ENCODE measurements at places on chromosomes 5 and 9.

DNA sequence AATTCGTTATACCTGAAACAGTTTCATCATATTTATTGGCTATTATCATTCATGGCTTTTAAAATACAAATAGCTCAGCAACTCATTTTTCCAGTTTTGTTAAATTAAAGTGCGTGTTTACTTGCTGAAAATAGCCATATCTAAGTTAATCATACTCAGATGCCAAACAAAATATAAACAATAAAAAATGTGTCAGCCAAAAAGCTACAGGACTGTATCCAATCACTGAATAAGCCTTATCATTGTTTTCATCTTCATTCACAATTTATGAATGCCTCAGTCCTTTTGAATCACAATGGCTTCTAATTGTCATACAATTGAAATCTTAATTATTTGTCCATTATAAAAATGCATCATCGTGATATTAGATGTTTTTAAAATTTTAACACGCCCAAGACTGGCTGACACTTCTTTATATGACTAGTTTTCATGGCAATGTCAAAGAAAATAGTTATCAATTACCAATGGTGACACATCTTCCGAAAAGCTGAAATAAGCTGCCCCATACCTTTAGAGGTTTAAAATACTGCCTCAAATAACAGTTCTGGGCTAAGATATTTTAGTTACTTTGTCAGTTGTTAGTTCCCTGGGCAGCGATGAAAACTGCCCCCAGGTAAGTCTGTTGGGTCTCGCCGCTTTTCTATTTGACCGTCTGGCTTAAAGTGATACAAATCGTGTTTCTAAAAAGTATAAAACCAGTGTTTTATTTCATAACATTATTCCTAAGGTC, 1.8 kb downstream of the NFIB start:
- no peak for DNase-seq

GRCh38 chr5:51202161-51202560, 181.1 kb upstream of the ISL1 start:
- no peak for DNase-seq

GRCh38 chr9:104766025-104766424, 2.1 kb downstream of the NIPSNAP3B start:
- no peak for DNase-seq

DNA sequence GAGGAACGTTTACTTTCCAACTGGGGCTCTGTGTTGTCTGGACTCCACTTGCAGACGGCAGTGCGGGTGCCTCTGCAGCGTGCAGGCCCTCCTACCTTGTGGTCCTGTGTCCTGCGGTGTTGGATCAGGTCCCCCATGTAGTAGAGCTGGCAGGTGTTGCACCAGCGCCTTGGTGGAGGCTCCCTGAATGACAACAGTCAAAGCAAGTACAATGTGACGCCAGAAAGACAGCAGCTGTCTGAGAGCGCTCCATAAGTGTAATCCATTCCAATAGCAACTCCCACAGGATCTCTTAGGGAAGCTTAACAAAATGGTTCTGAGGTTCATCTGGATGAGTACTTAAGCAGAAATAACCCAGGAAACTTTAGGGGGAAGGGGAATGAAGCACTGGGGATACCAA, 9.9 kb downstream of the BBLN start:
- DNase-seq: no peak

DNA sequence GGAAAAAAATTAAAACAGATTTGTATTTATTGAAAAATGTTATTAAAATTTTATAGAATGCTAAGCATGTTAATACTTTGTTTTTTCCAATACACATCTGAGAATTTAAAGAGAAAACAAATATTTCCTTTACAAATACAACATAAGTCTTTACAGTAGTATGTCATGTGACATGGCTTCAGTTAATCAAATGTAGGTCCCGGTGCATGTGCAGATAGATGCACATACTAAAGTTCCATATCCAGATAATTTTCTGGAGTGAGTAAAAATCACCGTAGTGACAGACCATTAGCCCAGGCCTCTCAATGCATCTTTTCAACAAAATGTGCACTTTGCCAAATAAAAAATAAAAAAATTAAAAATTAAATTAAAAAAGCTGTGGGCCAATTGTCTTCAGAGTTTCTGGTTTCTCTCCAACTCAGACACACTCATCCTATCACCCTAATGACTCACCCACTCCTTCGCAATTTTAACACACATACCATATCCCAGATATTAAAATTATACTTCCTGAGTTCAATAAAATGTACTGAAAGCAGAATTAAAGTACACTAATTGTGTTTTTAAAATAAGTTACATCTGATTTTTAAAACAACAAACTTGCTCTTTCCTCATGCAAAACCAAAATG, 508.1 kb downstream of the NR2F1-AS1 start:
- DNase-seq: no peak

DNA sequence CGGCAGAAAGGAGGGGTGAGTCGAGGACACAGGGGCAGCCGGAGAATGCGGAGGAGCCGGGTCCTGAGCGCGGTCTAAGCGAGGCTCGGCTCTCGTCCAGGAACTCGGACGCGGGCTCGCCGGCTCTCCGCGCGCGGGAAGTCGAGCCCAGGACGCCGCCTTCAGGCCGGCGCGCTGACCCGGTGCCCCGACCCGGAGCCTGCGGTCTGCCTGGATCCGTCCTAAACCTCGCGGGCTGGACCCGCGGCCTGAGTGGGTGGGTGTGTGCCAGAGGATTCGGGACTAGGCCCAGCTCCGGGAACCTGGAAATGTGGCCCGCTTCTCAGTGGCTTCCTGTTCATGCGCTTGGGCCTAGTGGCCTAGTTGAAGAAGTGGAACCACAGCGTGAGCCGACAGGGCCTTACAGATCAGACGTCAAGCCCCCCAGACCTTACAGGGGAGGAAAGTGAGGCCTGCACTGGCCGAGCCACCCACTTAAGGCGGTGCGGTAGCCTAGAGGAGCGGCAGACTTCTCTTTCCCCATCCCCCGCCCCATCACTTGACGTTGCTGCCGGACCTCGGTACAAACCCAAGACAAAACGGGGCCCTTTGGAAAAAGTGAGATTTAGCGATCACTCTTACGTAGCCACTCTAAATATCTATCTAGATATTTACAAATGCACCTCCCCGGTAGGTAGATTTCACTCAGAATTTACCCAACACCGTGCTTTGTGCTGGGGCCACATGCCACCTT, 1.2 kb downstream of the CDKN2B-AS1 start:
- no peak for DNase-seq

DNA sequence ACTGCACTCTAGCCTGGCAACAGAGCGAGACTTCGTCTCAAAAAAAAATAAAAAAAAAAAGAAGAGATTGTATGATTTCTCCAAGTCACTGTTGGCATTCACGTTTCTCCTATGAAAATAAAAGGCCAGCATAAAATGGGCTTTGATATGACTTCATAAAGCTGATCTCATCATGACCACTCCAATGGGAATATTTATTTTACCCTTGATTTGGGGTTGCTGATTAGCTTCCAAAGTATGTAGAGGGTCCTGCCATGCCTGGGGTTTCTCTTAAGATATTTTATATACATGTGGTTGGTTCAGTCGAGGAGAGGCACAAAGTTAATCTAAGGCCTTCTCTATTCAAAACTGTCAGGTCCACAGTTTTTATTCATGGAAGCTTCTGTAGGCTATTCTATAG, 247.0 kb upstream of the TNC start:
- no peak for DNase-seq

GRCh38 chr5:158292981-158293380, 434.0 kb upstream of the CLINT1 start:
- no peak for DNase-seq

- no peak for DNase-seq
These were observed 9.0 kb upstream of the DMRT3 start for GRCh38 chr9:967436-967835.

All from stimulated activated CD4-positive, alpha-beta T cell treated with anti-CD3 and anti-CD28 coated beads, Interleukin-1b, Interleukin-23, amount 100 ng/mL, for 48 hours (primary cell).